K562 (cell line): ENCODE measurements at places on chromosomes 7 and 10.

- DNase-seq, result peak; percentile 68
These were observed 44.9 kb downstream of the PPP1R3C start for GRCh38 chr10:91587710-91588638.

DNA sequence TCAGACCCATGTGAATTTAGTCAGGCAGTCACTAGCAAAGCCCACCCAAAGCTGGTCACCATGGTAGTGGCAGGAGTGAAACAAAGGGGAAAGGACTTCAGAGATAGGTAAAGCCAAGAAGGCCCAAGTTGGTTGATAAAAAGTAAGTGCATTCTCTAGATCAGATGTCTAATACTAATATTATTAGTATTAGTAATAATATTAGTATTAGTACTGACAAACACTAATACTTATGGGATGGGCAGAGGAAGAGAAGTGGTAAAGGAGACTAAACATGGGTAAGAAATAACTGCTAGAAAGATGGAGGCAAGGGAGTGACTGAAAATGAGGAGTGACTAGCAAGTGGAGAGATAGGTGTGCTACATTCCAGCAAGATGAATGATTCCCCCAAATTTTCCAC, 46.6 kb upstream of the PHYHIPL start:
- no peak for DNase-seq

- no peak for DNase-seq
These were observed 47.1 kb downstream of the MAGI2 start for GRCh38 chr7:79406371-79406770.

DNA sequence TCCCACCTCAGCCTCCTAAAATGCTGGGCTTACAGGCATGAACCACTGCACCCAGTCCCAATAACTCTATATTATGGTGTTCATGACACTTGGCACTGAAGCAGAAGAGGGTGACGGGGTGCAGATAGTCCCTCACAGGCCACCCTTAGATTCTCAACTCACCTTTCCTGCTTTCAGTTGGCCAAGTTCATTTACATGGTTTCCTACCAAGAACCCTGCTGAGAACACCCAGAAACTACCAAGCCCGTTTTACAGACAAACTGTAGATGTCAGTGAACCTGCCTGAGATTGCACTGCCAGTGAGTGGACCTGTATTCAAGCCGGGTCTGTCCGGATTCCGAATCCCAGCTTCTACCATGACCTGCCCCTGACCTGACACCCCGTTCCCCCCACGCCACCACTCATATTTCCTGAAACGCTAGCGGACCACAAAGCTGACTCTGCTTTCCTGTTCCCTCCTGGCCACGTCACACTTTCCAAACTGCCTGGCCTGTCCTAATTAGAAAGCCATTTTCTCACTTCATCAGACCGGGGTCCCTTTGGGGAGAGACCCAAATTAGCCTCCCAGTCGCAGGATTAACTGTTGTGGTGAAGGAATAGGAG, 17.3 kb downstream of the GRID2IP start:
- DNase-seq, result no peak

DNA sequence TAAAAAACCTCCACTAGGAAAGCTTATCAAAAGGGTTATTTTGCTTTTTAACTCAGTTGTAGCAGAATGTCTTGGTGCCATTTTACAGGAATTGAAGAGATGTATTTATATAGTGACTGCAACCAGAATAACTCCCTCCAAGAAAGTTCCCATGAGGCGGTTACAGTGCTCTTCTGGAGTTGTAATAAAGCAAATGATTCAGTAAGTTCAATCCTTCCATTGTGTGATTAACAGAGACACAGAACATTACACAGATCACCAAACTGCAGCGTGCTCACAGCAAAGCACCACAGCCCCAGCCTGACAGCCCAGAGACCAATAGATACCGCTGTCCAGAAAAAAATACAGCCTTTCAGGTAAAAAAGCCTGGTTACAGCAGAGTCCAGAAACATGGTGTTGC, 21.9 kb upstream of the CABCOCO1 start:
- no peak for DNase-seq

DNA sequence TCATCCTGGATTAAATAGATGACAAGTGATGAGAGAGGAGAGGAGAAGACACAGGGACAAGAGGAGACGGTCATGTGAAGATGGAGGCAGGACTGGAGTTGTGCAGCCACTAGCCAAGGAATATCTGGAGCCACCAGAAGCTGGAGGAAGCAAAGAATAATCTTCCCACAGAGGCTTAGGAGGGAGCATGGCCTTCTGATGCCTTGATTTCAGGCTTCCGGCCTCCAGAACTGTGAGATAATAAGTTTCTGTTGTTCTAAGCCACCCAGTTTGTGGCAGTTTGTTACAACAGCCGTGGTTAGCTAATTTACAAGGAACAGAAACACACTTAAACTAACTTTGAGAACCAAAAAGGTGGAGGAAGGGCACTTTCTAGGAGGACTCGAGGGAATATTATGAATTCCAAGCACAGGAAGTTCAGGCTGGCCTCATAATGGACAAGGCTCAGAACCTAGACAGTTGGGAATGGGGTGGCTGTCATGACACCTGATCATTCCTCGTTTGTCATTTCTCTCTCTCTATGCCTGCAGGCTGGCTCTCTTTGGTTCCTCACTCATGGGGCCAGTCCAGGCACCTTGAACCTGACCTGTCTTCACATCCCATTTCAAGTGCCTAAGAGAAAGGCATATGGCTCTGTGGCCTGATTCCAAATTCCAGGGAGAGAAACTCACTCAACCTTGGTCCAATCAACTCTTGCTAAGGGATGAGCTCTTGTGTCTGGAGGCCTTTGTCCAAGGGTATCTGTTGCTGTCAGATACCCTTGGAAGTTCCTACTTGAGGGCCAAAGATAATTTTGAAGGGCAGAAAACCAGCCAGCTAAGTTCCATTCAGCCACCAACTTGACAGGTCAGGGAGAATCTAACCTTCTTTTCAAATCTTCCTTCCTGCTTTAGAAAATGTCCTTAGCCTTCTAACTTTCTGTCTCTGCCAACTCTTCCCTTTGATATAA, 33.5 kb upstream of the PDZD8 start:
- no peak for DNase-seq

DNA sequence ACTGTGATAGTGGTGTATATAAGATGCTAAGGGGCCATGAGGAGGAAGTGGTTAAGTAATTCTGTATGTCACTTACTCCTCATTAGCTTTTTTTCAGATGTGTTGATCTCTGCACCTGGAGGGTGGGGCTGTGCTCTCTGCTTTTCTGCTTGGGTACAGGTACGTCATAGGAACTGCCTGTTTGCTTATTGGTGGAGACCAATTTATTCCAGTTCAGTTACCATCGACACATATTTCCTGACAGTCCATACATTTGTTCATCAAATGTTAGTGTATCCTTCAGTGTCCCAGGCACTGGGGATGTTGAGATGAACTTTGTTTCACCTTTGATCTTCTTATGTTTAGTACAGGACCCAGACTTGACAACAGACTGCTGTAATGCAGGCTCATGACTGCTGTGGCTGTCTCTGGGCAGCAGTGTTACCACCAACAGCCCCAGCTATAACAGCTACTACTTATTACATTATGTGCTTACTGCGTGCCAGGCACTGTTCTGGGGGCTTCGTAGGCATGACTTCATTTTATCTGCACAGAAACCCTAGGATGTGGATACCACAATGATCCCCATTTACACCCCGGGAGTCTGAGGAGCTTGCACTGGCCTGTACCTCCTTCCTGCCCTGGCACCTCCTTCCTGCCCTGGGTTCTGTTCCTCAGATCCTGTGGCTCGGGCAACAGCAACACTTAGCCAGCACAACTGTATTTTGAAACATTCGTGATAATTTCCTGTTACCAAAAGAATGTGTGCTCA, 87.4 kb downstream of the BUB3 start:
- DNase-seq, result no peak

DNA sequence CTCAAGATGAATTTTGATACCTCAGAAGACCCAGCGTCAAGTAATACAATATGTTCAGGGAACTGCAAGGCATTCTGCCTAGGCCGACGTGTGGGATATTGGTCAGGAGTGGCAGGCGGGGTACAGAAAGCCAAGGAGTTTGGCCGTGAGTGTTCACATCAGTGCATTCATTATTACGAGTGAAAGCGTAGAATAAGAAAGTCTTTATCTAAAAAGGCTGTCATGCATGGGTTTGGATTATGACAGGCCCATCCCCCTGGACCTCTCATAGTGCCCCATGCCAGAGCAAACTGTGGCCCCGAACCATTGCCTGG, 7.5 kb downstream of the AIMP2 start:
- no peak for DNase-seq

DNA sequence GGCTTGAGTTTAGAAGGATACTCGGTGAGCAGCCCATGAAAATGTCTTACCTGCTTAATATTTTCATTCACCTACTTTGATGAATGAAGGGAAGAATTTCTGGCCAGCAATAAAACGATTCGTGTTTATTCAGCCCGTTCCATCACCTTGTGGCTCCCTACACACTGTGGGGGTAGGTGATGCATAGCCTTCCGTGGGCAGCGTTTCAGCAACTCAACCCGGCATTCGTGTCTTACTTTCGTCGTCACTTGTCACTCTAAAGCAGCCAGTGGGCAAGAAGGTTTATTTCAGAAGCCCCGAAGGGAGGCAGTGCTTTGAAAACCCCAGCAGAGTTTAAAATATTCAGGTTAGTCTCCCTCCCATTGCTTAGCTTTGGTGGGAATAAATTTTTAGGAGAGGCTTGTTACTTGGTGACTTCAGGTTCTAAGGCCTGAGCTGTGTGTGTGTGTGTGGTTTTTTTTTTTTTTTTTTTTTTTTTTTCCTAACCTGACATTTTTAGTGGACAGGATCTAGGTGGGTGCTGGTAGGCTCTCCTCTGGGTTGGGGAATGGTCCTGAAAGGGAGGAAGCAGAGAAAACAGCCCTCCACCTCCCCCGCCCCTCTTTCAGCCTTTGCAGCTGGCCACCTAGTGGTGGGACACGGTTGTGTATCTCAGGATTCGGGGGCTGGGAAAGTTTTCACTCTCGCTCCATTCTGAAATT, 1.8 kb downstream of the GRK5 start:
- peak; percentile 64 for DNase-seq

DNA sequence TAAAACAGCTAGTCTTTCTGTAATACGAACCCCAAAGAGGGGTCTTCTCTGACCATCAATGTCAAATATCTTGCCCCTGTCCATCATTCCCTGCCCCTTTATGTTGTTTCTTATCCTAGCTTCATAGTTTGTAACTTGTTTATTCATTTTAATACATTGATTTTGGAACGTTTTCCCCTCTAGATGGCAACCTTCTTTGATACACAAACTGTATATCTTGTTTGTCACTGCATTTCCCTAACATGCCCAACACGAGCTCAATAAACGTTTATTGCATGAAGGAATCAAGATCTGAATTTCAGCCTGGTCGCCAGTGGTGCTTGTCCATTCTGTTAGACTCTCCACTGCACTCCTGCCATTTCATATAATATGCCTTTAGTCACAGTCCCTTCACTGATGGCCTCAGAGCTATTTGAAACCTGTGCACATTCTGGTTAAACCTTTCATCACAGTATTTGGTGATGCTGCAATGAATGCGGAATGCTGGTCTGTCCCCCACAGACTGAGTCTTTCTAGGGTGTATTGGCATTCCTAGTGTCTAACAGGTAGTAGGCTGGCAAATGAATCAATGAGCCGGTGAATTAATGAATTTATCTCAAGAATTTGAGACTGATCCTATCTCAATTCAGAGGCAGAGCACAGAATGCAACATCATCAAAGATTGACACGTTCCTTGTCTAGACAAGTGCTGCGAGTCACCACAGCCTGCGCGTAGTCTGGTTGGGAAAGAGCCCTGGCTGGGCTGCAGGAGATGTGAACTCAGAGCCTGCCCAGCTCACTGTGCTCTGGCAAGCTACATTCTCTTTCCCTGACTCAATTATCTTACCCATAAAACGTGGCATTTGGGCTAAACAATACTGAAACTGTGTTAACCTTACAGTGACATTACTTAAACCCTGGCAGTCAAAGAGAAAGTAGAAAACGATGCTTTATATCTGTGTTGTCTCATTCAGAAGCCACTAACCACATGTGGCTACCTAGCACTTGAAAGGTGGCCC, 55.2 kb upstream of the FRMD4A start:
- DNase-seq, result no peak

DNA sequence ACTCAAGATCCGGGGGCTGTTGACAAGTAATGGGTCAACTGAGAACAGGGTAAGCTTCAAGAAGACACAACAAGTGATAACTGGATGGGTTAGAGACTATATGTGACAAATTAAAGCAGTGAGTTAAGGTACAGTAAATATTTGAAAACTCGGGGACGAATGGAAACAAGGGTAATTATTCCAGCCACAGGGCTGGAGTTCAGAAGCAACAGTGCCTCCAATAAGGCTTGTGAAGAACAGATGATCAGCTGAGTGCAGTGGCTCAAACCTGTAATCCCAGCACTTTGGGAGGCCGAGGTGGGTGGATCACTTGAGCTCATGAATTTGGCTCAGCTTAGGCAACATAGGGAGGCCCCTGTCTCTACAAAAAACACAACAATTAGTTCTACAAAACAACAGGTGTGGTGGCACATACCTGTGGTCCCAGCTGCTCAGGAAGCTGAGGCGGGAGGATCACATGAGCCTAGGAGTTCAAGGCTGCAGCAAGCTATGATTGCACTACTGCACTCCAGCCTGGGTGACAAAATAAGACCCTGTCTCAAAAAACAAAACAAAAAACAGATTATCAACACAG, 20.5 kb upstream of the DLD start:
- no peak for DNase-seq

DNA sequence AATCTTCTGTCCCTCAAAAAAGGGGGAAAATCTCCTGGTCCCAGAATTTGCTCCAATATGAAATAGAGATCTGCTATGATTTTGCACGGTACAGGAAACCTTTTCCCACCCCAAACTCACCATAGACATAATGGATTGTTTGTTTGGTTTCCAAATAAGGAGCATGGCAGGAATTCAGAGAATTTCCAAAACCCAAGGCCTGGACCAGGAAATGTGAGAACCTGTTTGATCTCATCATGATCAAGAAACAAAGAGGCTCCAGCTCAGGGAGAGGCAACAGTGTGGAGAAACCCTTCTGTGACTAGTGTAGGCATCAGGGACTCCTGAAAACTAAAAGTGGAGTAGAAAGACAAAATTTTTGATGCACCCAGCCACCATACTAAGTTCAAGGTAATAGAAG, 1548.1 kb upstream of the LRRTM3 start:
- DNase-seq, result no peak

DNA sequence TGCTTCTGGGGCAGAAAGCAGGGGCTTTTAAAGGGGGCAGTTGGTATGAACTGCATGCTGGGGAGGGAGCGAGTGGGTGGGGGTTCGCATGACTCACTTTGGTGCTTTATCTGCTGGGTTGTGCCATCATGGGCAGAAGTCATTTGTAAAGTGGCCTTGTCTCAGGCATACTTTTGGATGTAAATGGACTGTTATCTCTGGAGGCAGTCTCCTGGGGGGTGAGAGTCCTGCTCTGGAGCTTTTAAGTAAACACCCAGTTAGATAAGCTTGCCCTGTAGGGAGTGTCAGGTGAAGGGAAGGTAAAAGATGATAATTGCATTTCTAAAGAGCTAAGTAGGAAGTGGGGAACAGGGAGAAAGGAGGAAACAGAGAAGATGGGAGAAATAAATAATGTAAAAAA, 1.6 kb upstream of the GSTO1 start:
- DNase-seq, result peak; percentile 29

GRCh38 chr10:100238429-100238828, 9.0 kb upstream of the CHUK start:
- no peak for DNase-seq

GRCh38 chr7:11846361-11846955, 14.5 kb upstream of the THSD7A start:
- no peak for DNase-seq
